ENCODE measurements at places on chromosomes 11 and 22.

DNA sequence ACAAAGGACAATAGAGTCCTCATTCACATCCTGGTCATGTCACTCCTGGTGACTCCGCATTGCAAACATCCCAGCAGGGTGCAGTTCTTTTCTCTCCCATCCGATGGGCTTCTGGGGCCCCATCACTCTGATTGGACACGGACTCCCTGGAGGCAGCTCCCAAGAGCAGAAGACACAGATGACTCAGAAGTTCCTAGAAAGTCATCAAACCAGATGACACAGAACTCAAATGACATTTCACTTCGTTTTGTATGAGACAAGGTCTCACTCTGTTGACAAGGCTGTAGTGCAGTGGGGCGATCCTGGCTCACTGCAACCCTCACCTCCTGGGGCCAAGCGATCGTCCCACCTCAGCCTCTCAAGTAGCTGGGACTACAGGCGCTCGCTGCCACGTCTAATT lies 33.2 kb downstream of the ZNF195 start:
- DNase-seq = no peak

GRCh38 chr11:109728056-109728455 lies 306.1 kb downstream of the C11orf87 start:
- no peak for DNase-seq

GRCh38 chr11:2484576-2485125 lies 39.8 kb downstream of the KCNQ1 start:
- DNase-seq = no peak

DNA sequence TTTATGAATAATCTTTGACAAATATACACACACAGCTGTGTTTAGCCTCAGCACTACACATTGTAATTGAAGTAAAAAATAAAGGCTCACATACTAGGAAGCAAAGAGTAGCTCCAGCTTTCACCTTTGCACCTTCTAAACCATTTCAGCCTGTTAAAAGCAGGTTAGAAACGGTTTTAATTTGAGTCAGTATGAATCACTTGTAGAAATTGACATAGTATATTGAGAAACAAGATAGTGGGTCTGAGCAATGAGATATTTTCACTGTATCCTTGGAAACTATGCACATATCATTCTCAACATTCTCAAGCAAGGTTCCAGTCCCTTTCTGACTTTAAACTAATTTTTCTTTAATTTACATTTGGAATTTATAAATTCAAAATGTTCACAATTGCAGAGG lies 380.3 kb downstream of the AASDHPPT start:
- no peak for DNase-seq

DNA sequence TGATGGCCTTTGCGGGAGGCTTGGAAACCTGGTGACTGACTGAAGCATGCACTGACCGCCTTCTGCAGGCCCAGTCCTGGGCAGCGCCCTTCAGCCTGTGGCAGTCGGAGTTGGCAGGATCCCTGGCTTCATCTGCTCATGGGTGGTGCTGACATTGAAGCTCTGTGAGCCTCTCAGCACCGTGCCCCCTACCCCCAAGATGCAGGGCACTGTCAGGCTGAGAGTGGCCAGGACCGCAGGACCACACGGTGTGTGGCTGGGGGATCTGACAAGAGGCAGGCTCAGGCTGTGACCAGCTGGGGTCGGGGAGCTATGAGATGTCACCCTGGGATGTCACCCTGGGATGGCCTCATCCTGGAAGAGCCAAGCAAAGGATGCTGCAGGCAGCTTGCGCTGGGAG lies 32.7 kb downstream of the TBC1D22A start:
- DNase-seq = no peak

DNA sequence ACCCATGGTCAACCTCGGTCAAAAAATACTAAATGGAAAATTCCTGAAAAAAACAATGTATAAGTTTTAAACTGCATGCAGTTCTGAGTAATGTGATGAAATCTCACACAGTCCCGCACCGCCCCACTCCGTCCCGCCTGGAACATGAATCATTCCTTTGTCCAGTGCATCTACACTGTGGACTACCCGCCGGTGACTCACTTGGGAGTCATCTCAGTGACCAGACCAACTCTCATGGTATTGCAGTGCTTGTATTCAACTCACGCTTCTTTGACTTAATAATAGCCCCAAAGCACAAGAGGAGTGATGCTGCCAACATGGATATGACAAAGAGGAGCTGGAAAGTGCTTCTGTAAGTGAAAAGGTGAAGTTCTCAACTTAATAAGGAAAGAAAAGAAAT lies 48.8 kb downstream of the ARHGAP32 start:
- DNase-seq = no peak

DNA sequence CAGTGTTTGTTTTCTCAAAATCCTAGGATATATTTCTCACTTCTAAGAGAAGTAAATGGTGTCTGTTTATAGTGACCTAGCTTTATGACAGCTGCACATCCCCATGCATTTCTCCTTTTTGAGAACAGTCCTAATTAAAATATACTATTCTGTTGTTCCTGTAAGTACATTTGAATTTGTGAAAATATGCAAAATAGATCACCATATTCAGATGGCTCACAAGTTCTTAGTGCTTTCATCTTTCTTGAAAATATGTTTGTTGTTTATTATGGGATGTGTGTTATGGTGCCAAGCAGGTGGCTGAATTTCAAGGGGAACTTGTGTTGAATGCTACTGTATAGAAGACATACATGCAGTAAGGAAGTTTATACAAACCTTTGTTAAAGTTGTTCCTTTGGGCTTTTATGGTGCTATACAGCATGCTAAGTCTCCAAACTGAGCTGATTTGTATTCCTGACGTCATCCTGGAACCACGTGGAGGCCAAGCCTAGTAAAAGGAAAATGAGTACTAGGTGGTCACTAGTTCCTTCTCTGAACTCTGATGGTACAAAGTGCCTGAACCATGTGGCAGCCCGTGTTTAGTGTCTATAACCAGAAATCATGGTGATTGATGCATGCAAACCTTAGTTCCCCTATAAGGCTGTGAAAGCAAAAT lies 7.8 kb upstream of the VSTM5 start:
- no peak for DNase-seq

GRCh38 chr11:71240865-71241691 lies 11.3 kb downstream of the SHANK2 start:
- no peak for DNase-seq

DNA sequence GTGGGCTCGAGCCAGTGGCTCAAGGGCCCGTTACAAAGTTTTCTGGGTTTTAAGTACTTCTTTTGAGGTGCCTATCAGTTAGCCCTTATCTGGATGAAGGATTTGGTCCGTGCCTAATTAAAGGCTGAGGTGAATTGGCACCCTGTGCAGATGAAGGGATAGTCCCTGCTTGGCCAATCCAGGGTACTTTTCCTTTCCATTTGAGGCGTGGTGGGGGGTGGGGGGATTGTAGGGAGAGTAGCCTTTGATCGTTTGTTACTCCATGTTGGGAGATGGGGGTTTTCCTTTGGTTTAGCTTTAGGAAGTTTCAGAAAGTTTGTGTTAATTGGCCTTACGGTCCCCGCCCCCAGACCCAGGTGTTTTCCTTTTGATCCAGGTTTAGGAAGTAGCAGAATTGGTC lies 170.8 kb downstream of the DDX10 start:
- no peak for DNase-seq

DNA sequence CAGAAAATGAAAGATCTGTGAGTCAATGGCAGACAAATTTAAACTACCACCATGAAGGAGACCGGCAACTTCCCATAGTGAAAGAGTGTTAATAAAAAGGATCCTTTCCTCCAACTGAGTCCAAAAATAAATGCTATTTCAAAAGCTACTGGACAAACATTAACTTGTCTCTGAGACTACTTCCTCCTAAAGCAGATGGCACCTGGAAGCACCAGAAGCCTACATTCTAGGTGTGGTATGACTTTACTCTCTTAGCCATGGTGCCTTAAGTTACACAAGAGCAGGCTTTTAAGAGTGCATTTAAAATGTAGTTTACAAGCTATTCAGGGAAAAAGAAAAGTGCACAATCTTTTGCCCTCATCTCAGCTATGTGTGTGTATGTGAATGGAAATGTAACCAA lies 2.5 kb downstream of the ARHGAP32 start:
- no peak for DNase-seq

GRCh38 chr11:116814502-116814901 lies 8.6 kb downstream of the APOA4 start:
- DNase-seq = no peak

GRCh38 chr11:29782447-29782846 lies 234.4 kb downstream of the KCNA4 start:
- no peak for DNase-seq

GRCh38 chr11:123174196-123175183 lies 20.6 kb downstream of the CLMP start:
- no peak for DNase-seq

- DNase-seq = no peak
These were observed 46.5 kb downstream of the PISD start for GRCh38 chr22:31615491-31615860.

DNA sequence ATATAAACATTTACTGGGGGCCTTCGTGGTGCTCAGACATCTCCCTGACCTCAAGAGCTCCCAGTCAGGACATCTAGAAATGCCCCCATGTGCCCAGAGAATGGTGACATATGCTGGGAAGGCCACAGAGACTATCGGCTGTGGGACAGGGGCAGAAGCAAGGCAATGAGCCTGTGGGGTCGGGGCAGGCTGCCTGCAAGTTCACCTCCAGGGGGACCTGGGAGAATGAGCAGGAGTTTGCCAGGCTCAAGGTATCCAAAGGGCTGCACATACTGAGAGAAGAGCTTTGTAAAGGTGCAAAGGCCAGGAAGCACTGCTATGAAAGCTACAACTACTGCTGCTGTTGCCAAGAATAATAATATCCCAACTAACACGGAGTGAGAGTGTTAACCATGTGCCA lies 233.9 kb downstream of the TENM4 start:
- DNase-seq = no peak

GRCh38 chr22:24091551-24092420 lies 80.7 kb downstream of the CABIN1 start:
- DNase-seq = no peak

DNA sequence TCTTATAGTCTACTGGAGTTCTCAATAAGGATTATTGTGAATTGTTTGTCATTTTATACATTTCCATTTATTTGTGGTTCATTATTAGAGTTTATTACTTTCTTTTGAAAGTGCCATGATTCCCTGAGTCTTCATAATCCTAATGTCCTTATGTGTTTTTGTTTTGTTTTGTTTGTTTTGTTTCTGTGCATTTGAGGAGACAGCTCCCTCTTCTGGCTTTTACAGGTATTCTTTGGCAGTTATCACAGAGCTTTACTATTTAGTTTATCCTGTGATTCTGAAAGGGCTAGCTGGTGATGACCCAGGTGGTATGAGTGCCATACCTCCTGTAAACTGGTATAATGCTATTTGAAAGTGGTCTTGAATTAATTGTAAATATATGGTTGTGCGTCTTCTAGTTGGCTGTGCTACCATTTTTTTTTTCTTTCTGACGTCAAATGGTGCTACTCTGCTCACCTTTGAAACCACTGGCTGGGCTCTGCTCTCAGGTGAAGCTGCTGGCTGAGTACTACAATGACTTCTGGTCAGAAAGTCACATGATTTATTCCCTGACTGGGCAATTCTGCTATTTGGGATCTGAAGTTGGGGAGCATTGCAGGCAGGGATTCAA lies 751.2 kb downstream of the JRKL start:
- DNase-seq = no peak

DNA sequence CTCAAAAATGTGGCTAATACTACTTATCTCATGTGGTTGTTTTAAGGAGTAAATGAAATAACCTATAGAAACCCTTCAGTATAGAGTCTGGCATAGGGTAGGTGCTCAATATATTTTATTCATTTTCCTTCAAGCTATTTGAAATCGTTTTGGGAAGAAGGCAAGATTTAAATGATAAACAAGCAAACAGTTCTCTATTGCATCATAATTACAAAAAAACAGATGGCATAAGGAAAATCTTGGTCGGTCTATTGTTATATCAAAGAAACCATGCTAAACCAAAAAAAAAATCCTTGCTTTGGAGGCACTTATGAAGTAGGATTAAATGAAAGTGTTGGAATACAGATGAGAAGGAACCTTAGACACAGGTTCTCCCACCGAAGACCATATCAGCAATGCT lies 4.7 kb downstream of the ZNF202 start:
- DNase-seq = no peak

- DNase-seq = no peak
These were observed 49.1 kb downstream of the COMMD9 start for GRCh38 chr11:36240173-36240572.

GRCh38 chr11:117910525-117910924 lies 18.7 kb downstream of the TMPRSS13 start:
- no peak for DNase-seq

DNA sequence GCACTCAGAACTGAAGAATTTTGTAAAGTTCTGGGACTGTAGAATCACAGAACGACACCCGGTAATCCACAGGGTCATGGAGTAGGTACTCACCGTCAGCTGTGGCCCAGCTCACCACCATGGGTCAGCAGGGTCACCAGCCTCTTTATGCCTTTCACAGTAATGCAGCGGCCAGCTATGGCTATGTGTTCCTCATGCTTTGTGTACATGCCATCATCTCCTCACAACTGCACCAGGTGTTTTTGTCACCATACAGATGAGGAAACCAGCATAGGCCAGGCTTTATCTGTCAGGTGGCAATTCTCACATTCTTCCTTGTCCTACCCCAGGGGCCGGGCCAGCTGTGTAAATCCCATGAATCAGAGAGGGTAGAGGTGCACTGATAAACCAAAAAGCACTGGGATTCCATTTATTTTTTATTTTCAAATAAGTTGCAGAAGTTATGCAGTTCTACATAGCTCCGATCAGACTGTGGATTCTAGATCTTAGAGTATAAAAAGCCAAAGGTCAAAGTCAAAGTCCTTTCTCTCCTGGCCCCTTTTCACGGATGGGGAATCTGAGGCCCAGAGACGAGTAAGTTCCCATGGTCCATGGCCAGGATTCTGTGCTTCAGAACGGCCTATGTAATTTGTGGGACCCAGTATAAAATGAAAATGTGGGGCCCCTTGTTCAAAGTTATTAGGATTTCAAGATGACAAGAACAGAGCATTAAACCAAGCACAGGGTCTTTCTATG lies 17.5 kb downstream of the TSKU start:
- no peak for DNase-seq

- peak; percentile 44 for DNase-seq
These were observed at the start of gene ZBTB16 for GRCh38 chr11:114059278-114059983. Gene ZBTB16 (plus strand): TSS chr11:114059711. CDS start chr11:114063301, 3,590 bp downstream.

DNA sequence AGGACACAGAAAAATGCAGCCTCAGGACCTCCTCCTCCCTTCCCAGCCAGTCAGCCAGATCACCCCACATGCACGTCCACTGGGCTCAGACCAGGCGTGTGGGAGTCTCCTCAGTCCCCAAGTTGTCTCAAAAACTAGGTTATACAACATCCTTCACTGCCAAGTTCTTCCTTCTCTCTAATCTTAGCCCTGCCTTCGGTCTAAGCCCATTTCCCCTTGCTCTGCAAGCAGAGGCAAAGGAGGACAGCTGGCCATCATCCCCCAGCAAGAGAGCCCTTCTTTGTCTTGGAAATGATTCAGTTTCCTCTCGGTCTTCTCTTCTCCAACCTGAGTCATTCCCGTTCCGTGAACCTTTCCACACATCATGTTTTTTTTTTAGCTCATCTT lies 14.0 kb upstream of the NRGN start:
- DNase-seq = no peak

Data from activated CD4-positive, alpha-beta T cell treated with anti-CD3 and anti-CD28 coated beads, Interleukin-2, amount 50 U/mL, for 4 hours (primary cell).